ENCODE measurements at places on chromosomes 11 and 22.

DNA sequence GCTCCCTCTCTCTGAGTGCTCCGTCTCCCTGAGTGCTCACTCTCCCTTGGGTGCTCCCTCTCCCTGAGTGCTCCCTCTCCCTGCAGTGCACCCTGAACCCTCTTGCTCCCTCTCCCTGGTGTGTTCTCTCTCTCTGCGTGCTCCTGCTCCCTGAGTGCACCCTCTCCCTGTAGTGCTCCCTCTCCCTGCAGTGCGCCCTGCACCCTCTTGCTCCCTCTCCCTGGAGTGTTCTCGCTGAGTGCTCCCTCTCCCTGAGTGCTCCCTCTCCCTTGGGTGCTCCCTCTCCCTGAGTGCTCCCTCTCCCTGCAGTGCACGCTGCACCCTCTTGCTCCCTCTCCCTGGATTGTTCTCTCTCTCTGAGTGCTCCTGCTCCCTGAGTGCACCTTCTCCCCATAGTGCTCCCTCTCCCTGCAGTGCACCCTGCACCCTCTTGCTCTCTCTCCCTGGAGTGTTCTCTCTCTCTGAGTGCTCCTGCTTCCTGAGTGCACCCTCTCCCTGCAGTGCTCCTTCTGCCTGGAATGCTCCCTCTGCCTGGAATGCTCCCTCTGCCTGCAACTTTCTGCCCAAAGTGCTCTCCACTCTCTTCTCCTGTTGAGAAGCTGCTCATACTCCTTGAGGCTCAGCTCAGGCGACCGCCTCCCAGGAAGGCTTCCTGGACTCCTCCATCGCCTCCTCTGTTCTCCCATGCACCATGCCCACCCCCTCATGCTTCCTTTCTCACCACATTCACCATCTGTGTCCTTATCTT is 48.4 kb upstream of the WNT7B start:
- no peak for DNase-seq

- no peak for DNase-seq
Observed at GRCh38 chr11:87251560-87251959, 213.8 kb downstream of the TMEM135 start.

DNA sequence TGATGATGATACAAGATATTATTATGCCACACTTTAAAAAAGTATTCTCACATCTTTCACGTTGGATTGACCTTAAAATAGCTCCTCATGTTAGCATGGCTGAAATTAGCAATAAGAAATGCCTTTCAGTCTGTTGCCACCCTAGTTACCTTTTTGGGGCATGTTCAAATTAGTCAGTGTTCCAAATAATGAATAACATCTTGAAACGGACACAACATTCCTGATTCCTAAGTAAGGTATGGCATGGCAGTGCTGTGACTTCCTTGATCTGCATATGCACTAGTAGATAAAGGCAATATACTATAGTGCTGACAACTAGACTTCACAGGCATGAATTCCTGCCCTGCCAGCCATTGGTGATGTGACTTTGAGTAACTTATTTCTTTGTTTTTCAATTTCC is 914.5 kb downstream of the METTL15 start:
- DNase-seq = no peak

DNA sequence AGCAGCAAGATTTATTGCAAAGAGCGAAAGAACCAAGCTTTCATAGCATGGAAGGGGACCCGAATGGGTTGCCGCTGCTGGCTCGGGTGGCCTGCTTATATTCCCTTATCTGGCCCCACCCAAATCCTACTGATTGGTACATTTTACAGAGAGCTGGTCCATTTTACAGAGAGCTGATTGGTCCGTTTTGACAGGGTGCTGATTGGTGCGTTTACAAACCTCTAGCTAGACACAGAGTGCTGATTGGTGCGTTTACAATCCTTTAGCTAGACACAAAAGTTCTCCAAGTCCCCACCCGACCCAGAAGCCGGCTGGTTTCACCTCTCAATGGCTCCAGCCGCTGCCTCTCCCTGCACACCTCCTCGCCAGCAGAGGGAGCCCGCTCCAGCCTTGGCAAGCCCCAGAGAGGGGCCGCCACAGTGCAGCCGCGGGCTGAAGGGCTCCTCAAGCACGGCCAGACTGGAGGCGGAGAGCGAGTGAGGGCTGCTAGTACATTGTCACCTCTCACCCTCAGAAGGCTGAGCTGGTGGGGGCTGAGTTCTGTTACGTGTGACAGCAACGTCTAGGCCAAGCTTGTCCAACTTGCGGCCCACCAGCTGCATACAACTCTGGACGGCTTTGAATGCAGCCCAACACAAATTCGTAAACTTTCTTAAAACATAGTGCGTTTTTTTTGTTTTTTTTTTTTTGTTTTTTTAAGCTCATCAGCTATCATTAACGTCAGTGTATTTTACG is 8.7 kb downstream of the PTH start:
- peak; percentile 57 for DNase-seq

DNA sequence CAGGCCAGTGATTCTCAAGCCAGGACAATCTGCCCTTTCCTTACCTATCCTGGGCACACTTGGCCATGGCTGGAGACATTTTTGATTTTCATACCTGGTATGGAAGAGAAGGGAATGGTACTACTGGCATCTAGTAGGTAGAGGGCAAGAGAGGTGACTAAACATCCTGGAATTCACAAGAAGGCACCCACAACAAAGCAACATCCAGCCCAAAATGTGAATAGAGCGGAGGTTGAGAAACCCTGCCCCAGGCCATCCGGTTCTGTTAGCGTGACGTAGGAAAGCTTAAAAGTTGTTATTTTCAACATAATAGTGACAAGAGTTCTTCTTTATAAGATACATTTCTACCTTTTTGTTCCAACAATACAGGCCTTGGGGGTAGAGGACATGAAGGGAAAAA is 114.9 kb upstream of the ALX4 start:
- no peak for DNase-seq

GRCh38 chr11:6557761-6558674 is 45.4 kb downstream of the RRP8 start:
- no peak for DNase-seq

- DNase-seq = no peak
Observed at GRCh38 chr11:32033067-32033466, 57.8 kb upstream of the RCN1 start.

- no peak for DNase-seq
Observed at GRCh38 chr11:18011633-18012032, 1.2 kb downstream of the SERGEF start.

- no peak for DNase-seq
Observed at GRCh38 chr11:69524291-69524882, 42.9 kb downstream of the LINC01488 start.

GRCh38 chr11:124656774-124657630 is 16.5 kb downstream of the SIAE start:
- no peak for DNase-seq

DNA sequence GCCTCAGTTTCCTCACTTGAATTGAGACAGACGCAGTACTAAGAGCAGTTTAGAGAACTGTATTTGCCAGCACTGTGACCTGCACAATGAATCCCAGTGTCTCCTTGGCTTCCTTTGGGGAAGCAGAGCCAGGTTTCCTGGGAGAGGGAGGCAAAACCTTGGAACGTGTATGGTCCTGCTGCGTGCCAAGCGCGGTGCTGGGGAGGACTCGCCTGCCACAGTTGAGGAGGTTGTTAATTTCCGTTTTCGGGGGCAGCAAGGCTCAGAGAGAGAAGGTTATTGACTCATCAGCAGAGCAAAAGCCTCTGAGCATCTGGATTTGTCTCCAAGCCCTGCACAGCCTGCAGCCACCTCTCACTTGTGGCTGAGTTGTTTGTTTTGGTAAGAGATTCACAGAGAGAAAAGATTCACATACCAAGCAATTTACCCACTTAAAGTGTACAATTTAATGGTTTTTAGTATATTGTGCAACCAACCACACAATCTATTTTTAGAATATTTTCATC is 10.8 kb downstream of the SYT12 start:
- DNase-seq = no peak

DNA sequence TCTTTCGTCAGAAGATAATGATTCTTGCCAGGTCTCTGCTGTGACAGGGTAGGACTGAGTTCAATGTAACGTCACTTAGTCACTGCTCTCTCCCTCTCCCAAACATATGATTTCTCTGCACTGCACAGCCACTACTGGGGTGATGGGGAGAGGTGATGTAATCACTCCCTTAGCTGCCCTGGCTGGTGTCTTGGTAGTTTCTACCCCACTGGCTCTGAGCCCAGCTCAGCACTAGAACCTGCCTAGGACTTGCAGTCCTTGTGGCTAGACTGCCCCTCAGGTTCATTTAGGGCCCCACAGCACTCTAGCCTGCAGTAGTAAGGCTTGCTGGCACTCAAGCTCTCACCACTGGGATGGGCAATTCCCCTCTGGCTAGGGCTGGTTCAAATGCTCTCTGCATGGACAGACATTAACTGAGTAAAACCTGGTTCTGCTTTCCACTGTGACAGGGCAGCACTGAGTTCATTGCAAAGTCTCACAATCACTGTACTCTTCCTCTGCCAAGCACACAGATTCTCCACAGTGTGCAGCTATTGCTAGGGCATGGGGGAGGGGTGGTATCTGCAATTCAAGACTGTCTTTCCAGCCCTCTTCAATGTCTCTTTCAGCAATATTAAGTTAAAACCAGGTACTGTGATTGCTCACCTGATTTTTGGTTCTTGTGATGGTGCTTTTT is 571.4 kb upstream of the FAT3 start:
- no peak for DNase-seq

- no peak for DNase-seq
Observed at GRCh38 chr11:114416441-114416961, 16.0 kb downstream of the RBM7 start.

DNA sequence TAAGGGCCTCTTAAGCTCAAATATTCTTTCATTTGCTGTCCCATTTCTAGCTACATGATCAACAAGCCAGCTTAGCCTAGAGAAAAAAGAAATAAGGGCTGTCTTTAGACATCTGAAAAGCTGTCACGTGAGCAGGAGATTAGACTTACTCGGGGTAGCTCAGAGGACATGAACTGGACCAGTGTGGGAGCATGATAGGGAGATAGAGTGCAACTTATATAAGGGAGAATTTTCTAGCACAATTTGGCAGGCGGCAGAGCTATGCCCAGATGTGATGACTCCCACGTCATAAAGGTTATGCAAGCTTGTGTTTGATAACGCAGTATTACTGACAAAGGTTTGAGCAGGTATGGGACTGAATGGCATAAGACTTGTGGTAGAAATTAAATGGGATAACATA is 28.2 kb upstream of the TPBGL start:
- no peak for DNase-seq

- DNase-seq = no peak
Observed at GRCh38 chr11:133618544-133618943, 86.2 kb upstream of the OPCML start.

DNA sequence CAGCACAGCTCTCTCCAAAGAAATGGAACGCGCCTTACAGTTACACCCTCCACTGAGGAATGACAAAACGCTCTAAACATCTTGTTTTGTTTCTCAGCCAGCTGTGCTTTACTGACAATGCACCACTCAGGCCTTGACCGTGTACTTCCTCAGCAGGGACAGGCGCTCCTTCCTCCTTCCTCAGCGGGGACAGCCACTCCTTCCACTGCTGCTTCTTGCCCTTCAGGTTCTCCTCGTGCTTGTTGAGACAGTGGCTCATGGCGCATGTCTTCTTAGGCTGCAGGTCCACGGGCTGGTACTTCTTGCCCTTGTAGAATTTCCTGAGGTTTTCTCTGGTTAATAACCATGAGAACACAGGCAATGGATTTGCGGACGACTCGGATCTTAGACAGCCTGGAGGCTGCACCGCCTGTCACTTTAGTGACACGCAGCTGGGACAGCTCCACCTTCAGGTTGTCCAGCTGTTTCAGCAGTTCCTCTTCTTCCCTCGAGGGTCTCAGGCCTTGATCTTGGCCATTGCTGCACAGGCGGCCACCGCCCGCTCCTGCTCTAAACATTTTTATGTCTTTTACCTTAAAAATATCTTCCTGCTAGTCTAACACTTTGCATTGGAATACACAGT is 613.8 kb downstream of the BRD1 start:
- DNase-seq = no peak

DNA sequence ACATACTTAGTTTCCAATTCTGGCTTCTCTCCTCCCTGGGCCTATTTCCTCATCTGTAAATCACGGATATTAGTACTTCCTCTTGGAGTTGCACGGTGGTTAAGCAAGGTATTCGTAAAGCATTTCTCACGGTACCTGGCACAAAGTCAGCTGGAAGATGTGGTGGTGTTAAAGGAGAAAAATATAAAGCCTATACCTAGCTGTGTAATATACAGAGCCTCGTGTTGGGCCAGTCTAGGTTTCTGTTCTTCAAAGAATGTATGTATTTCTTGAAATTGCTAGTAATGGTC is 47.2 kb downstream of the DBX1 start:
- DNase-seq = no peak

DNA sequence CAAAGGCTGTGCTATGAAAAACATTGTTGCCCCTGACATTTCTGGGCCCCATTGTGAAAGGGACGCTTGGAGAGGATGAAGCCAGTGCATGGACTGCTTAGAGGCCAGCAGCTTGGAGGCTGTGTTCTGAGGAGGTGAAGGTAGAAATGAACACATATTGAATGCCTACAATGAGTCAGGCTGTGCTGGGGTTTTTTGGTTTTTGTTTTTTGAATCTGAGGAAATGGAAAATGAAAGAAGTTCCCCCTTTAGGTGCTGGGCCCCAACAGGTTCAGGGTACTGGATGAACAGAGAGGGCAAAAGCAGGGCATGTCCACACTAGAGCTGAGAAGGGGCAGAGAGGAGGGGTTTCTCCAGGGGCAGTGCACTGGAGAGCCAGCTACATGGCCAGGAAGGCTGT is 166.1 kb upstream of the API5 start:
- DNase-seq = no peak

DNA sequence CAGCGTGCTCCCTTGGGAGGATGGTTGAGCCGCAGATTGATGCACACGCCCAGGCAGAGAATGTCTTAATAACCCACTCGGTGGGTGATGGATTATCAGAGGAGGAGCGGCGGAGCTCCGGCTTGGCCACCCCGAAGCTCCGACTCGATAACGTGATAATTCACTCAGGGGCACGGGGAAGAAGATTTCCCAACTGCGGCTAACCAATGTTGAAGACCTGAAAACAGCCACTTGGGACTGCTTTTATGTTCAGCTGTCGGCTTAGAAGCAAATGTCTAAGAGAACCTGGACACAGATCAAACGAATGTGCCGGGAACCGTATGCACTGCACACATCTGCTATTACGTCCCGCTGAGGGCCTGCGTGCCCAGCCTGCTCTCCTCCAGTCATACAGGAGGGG is 206.8 kb upstream of the CADM1 start:
- DNase-seq = no peak

GRCh38 chr11:95821640-95822039 is 31.3 kb downstream of the CEP57 start:
- no peak for DNase-seq

DNA sequence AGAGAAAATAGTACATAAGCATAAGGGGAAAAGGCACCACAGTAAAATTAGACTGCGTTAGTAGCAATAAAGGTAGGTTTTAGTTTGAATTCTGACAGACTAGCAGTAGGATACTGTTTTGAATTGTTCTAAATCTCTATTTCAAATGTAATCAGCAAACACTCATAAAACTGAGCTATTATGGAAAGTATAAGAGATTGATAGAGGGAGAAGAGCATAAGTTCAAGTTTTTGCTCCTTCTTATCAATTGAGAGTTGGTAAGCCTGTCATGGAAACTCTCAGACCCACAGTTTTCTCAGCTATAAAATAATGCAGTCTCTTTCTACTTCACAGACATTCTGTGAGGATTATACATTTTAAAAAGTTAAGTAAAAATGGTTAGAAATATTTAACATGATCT is 840.2 kb upstream of the CNTN5 start:
- DNase-seq = no peak
